Kasumi-1 (cell line): ENCODE measurements at places on chromosomes 11 and 22.
A peak's percentile ranks its signal among the peaks of the same experiment; 100 is the strongest.

GRCh38 chr22:36237462-36238372 lies 1.6 kb downstream of the APOL2 start:
- DNase-seq = no peak

DNA sequence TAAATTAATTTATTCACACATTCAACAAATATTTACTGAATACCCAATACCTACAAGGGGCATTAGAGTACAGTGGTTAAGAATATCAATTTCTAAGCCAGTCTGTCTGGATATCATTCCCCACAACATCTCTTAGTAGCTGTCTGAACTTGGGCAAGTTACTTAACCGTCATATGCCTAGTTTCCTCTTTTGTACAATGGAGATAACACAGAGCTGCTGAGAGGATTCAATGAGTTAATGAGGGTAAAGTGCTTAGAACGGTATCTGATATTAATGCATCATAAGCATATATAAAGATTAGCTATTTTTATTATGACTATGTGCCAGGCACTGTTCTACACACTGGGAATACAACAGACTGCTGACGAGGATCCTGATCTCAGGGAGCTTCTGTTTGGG lies 116.4 kb downstream of the APOL5 start:
- DNase-seq = peak; percentile 70

DNA sequence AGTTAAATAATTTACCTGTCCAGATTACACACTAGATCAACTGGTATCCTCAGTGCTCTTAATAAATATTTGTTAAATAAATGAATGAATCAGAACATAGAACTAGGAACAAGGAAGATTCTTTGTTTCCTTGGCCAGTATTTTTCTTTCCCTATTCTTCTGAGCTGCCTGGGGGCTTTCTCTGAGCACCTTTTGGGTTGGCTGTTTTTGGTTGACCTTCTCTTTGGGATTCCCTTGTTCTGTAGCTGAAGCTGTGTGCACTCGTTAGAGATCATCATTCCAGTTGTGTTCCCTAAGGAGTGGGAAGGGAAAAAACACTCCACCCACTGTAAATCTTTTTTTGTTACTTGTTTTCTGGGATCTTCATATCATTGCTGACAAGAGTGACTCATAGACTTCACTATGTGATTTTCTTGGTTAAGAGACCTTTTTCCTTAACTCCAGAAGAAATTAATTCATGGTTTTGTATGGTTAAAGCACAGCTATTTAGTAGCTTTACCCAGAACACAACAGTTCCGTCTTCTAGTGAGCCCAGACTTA lies 84.3 kb downstream of the STIM1 start:
- DNase-seq = no peak

- DNase-seq = no peak
Measured at GRCh38 chr11:93024369-93024768, 54.9 kb downstream of the MTNR1B start.

DNA sequence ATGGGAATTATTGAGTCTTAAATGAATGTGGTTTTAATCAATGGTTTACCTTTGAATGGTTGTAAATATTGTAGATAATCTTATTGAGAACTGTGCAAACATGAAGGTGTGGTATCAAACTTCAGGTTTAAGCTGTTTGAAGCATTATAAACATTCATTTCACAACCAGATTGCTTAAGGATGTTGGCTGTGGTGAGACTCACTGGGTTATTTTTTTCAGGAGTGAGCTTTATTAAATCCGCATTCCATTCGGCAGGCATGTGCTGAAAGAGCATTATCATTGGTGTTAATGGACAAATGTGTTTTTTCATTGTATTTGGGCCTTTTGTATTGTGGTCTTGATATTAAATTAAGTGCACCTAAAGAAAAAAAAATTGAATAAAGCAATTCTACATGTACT lies 9.7 kb downstream of the MMP3 start:
- DNase-seq = no peak

DNA sequence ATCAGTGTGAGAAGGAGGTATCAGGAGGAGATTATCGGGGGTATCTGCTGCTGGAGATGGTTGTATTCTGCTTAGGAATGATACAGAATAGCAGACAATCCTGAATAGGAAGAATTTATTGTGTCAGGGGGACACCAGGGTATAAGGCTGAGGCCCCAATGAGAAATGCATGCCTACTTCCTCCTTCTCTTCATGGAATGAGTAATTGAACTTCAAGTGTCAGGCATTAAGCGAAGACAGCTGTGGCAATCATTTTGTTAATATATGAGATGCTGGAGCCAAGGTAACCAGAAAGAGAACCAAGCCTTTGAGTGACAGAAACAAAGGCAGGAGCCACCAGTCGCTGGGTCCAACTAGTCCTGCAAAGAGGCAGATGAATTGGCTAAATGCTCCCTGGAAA lies 49.1 kb downstream of the KIRREL3 start:
- DNase-seq = no peak

GRCh38 chr11:30717641-30718040 lies 131.5 kb upstream of the MPPED2 start:
- DNase-seq = no peak

- DNase-seq = no peak
Measured at GRCh38 chr22:33758961-33759360, 161.3 kb downstream of the LARGE1 start.

GRCh38 chr22:33350491-33350890 lies 292.3 kb upstream of the SYN3 start:
- DNase-seq = no peak

DNA sequence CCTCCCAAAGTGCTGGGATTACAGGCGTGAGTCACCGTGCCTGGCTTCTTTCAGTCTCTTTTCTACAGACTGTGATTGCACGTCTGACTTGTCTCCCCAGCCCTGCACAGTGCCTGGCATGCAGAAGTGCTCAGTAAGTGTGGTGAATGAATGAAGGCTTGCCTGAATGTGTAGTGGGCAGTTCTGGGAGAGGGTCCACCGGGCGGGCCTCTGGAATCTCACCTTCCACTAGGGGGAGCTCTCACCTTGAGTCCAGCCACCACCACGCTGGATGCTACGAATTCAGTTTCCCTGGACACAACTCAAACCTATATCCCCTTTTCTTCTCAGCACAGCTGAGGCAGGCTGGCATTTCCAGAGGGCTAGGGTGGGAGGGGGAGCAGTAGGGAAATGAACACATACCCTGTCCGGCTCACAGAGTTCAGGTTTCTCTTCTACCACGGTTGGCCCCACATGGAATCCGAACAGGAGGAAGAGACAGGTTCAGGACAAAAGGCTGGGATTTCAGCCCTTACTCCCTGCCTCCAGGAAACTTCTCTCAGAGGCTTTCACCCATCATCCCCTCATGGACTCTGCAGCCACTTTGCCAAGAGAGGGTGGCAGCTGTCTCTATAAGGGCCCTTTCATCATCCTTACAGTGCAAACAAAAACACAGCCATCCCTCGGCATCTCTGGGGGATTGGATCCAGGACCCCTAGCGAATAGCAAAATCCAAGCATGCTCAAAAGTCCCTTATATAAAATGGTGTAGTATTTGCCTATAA lies 86.8 kb downstream of the NECTIN1 start:
- DNase-seq = peak; percentile 21

DNA sequence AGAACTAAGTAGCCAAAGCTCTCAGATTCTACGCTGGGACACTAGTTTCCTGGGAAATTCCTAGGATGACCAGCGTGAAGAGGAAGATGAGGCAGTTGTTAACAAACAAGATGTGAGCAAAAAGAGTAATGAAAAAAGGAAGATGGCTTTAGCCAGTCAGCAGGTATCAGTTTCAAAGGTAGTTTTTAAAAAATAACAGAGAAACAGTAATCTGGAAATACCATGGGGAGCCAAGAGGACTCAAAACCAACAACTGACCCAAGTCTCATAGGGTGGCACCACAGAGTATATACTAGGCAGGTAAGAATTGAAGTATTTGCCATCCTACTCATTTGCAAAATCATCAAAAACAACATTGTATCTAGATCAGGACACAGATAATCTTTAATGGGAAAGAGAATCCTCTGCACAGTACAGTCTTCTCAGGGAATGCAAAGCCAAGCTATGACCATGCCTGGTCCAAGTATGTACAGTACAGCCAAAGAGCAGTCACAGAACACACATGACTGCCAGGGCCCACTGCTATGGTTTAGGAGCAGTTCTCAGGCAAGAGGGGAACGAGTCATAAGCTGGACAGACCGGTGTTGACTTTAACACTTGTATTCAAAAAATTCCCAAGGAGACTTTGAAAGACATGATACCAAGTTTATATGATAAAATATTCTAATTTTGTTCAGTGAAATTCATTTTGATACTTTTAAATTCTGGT lies 20.6 kb downstream of the MSANTD4 start:
- no peak for DNase-seq

GRCh38 chr11:108115500-108116140 lies 5.7 kb upstream of the ACAT1 start:
- DNase-seq = no peak

- peak; percentile 62 for DNase-seq
Measured at GRCh38 chr11:84780689-84781293, 846.4 kb downstream of the DLG2 start.

DNA sequence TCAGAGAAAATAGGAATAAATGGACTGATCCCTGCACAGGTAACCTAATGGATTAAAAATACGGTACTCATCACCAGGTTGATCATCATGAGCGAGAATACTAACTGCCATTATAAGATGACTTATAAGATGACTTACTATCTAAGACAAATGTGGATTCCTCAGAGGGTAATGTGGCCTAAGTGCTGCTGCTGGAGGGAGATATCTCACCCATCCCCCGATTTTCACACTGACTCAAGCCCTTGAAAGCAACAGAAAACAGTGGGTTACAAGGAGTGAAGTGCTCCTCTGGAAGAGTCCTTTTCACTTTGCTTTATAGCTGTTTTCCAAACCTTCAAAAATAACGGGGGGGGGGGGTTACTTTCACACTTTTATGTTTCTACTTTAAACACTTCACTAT lies 920 bp downstream of the TMEM218 start:
- DNase-seq = no peak

- DNase-seq = no peak
Measured at GRCh38 chr11:75497788-75498409, 27.8 kb downstream of the GDPD5 start.

GRCh38 chr11:11543656-11544055 lies 78.1 kb downstream of the GALNT18 start:
- no peak for DNase-seq

GRCh38 chr22:30502153-30502552 lies 3.3 kb downstream of the SEC14L4 start:
- DNase-seq = no peak

GRCh38 chr11:120134931-120135228 lies 3.0 kb downstream of the TRIM29 start:
- DNase-seq = no peak

GRCh38 chr11:68036717-68037239 lies 2.0 kb upstream of the TCIRG1 start:
- DNase-seq = peak; percentile 73

GRCh38 chr11:111237926-111238325 lies 7.6 kb upstream of the POU2AF2 start:
- no peak for DNase-seq

DNA sequence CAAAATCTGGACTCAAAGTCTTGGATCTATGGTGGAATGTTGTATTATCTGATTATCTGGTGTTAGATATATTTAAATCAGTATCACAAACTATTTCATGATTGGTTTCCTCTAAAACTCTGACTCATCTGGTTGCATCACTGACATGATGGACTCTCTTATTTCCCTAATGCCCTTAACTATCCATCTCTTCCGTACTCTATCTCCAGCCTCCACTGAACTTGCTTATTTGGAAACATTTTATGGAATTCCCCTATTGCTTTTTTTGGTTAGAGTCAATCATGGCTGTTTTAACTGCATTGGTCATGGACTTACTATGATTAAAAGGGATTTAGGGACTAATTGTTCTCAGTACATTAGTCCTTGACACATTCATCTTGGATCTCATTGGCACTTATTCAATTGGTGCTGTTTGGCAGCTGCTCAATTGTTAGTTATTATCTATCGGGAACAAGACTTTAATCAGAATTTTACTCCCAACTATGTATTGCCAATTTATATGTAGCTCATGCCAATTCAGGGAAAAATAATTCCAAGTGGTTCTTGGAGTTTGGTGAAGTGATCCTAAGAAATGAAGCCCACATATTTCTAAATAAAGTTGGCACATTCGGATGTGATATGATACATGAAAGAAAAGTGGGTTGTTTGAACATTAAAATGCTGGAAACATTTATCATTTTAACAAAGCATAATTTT lies 942.0 kb upstream of the CCDC90B start:
- DNase-seq = no peak

GRCh38 chr11:62715150-62716130 lies 8.0 kb downstream of the GNG3 start:
- DNase-seq = no peak

DNA sequence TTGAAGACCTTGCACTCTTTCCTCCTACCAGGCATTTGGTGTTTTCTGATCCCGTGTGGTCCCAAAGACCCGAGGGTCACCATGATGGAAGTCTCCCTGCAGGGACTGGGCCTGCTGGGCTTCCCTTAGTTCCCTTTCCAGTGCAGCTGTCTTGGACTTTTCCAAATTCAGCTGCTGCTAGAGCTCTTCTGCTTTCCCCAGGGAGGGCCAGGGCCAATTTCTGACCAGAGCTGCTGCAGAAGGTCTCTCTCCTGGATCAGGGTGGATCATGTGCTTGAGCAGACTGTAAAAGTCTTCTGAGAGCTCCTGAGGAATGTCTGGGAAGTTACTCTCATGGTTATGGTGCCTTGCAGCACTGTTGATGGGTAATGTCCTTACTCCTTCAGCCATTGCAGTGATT lies 23.2 kb downstream of the LDLRAD3 start:
- DNase-seq = no peak

GRCh38 chr11:16440136-16440535 lies 83.8 kb upstream of the SOX6 start:
- DNase-seq = no peak

GRCh38 chr22:32520612-32521011 lies 46.0 kb downstream of the FBXO7 start:
- no peak for DNase-seq

GRCh38 chr22:37141476-37141875 lies 8.2 kb downstream of the IL2RB start:
- DNase-seq = no peak

DNA sequence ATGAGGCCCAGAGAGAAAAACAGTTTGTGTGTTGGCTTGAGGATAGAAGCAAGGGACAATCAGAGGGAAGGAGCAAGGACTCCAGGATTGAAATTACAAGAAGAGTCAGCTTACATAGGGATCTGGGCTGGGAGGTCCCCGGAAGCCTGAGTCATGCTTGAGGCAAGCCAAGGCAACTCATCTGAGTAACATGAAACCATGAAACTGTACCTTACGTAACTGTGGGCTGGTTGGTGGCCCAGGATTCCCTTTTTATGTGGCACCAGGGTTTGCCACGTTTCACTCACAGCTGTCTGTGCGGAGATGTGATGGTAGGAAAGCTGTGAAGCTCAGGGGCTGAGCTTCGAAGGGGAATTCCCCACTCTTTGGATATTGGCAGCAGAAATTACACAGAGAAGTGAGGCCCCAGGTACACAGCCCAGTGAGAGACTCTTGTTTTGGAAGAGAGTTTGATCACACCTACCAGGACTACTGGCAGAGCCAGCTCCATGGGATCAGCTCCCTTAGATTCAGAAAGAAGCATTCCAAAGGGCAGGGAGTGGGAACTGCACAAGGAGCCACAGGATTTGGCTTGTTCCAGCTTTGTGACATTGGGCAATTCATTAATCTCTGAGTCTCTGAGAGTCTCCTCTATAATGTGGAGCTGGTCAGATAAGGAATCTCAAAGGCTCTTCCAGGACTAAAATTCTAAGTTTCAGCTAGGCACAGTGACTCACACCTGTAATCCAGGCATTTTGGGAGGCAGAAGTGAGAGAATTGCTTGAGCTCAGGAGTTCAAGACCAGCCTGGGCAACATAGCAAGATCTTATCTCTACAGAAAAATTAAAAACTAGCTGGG lies 7.8 kb downstream of the SLC5A1 start:
- peak; percentile 82 for DNase-seq
